ENCODE measurements at places on chromosomes 6 and 20.

- DNase-seq, result no peak
Measured at GRCh38 chr6:145508107-145508506, 227.2 kb downstream of the EPM2A start.

GRCh38 chr20:5095931-5096330 lies 23.8 kb downstream of the PCNA start:
- DNase-seq, result no peak

GRCh38 chr20:40524071-40524470 lies 165.0 kb downstream of the MAFB start:
- no peak for DNase-seq

DNA sequence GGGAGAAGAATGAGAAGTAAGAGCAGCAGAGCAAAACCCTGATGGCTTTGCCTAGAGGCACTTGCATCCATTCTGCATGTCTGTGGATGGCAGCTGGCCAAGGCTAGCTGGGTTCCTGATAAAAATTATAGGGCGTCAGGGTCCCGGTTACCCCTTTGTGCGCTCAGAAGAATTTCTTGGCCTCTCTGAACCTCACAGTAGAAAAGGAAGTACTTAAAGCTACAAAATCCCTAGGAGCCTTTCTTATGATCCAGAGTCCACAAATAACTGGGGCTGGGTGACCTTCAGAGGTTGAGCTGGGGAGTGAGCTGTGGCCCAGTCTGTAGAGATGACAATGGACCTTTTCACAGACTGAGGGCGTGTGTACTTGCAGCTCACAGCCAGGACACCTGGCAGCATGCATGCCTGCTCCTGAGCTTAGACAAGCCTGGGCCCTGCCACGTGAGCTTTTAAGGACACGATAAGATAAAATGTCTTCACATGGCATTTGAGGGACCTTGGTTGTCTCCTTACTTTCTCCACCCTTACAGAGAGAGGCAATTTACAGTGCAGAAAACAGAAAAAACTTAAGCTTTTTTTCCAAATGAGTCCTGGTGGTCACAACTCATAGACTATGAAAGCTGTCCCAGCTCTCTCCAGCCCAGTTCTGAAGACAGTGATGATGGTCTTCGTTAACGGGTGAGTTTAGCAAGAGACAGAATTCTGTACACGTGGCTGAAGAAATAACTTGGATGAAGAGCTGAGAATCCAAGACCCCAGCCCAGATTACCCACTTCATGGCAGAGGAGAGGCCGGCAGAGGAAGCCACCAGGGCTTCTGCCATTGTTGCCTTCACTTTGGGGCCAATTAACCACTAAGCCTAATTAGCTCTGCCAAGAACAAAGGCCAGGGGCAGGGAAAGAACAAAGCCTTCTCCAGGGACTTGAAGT lies 50.3 kb downstream of the FOXA2 start:
- no peak for DNase-seq

DNA sequence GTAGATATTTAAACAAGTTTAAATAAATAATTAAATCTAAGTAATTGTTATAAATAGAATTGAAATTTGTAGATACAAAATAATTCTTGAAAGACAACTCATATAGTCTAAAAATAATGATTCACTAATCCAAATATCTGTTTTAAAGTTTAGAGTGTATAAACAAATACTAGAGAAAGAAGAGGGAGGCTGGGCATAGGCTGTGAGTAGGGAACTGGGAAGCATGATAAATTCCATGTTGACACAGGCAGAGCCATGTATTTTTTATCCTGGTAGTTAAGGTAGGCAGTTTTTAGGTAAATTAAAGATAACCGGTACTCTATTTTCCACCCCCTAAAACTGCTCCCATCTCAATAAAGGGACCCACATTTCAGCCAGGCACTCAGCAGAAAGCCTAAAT lies 11.7 kb upstream of the RIN2 start:
- no peak for DNase-seq

- no peak for DNase-seq
Measured at GRCh38 chr6:32529697-32530430, at the start of gene HLA-DRB5. Gene HLA-DRB5, minus strand, starts transcription at chr6:32530287. Its CDS starts 63 bp downstream, at chr6:32530224.

- DNase-seq, result no peak
Measured at GRCh38 chr20:8667306-8667705, 401.6 kb upstream of the PLCB4 start.

- DNase-seq, result no peak
Measured at GRCh38 chr20:57625181-57625958, 5.1 kb upstream of the ZBP1 start.

GRCh38 chr6:5674721-5675120 lies 332.0 kb downstream of the NRN1 start:
- no peak for DNase-seq

GRCh38 chr6:69812746-69813427 lies 16.1 kb upstream of the LMBRD1 start:
- no peak for DNase-seq

DNA sequence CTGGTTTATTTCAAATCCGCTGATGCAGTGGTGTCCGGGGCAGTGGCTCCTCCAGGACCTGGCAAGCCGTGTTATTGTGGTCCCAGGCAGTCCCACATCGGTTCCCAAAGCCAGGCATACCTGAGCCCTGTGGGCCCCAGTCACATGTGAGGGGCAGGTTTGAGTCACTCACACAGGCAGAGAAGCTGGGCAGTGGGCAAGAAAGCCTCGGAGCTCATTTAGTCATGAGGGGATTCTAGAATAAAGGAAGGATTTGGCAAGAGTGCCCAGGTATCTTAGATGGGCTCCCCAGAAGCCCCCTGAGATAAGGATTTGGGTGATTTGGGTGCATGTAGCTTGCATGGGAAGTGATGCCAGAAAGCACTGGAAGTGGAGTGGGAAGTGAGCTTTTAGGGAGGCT lies 37.3 kb downstream of the SYNDIG1 start:
- DNase-seq, result no peak

- no peak for DNase-seq
Measured at GRCh38 chr20:44796311-44796710, 14.0 kb downstream of the RIMS4 start.

GRCh38 chr6:76057469-76057868 lies 15.0 kb downstream of the IMPG1 start:
- no peak for DNase-seq

- no peak for DNase-seq
Measured at GRCh38 chr6:1439349-1439748, 50.0 kb downstream of the FOXF2 start.

- no peak for DNase-seq
Measured at GRCh38 chr6:5537967-5538366, 276.7 kb downstream of the FARS2 start.

DNA sequence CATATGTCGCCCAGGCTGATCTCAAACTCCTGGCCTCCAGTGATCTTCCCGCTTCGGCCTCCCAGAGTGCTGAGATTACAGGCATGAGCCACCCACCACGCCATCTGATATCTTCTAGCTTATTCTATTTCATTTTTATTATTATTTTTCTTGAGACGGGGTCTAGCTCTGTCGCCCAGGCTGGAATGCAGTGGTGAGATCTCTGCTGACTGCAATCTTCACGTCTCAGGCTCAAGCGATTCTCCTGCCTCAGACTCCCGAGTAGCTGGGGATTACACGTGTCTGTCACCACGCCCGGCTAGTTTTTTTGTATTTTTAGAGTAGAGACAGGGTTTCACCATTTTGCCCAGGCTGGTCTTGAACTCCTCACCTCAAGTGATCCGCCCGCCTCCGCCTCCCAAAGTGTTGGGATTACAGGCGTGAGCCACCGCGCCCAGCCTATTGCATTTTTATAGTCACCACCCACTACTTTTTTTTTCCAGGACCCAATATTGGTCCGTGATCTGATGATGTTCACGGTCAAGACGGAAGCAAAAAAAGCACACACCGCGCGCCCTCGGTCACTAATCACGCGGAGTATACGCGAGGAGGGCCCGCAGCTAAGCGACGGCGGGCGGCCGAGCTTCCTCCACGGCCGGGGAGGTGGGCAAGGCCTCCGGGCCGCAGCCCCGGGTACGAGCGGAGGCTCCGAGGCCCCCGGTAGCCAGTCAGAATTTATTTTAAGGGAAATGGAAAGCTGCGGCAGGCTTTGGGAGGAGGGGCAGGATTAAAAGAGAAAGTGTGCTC lies 1.1 kb upstream of the LSM14B start:
- no peak for DNase-seq

- peak; percentile 57 for DNase-seq
Measured at GRCh38 chr6:139977887-139978332, 603.5 kb upstream of the CITED2 start.

- no peak for DNase-seq
Measured at GRCh38 chr6:110331816-110332215, 26.3 kb downstream of the METTL24 start.

- DNase-seq, result no peak
Measured at GRCh38 chr6:107767637-107768036, 56.5 kb downstream of the SCML4 start.

DNA sequence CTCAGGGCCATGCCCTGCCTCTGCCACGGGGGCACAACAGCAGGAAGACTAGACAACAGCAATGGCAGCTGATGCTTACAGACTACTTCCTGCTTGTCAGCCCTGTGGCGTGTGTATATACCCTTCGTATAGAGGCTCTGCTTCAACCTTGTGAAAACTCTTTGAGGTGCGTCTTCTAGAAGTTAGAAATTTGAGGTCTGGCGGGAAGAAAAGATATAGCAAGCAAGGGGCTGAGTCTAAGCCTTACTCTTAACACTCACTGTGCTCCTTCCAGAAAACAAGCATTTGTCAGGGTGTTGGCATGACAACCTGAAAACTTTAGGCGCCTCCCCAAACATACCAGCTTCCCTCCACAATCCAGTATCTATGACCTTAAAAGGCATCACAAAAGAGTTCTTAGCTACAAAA lies 33.3 kb downstream of the JPH2 start:
- no peak for DNase-seq

- no peak for DNase-seq
Measured at GRCh38 chr6:18245642-18246041, 18.7 kb downstream of the DEK start.

- no peak for DNase-seq
Measured at GRCh38 chr6:28720357-28721231, 194.9 kb downstream of the GPX5 start.

- DNase-seq, result no peak
Measured at GRCh38 chr20:13333036-13333435, 112.0 kb downstream of the ISM1 start.

DNA sequence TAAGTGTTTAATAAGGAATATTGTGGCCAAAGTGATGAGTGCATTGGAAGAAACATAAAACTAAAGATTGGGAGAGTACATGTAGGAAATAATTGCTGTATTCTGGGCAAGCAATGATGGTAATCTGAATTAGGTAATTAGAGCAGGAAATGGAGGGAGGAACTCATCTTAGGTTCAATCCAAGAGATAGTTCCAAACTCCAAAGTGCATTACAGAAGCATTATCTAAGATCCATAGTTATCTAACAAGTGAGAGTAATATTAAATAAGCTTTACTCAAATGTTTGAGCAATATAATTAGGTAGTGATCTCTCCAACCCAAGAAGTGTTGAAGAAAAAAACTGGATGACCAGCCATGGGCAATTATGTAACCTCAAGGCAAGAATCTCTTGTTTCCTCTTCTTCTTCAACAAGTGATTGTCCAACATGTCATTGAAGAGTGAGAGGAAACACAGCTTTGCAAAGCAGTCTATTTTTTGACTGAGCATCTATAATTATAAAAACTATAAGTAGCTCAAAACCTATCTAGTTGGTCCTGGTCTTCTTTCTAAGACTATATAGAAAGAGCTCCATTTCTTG lies 181.2 kb upstream of the TNFAIP3 start:
- no peak for DNase-seq

DNA sequence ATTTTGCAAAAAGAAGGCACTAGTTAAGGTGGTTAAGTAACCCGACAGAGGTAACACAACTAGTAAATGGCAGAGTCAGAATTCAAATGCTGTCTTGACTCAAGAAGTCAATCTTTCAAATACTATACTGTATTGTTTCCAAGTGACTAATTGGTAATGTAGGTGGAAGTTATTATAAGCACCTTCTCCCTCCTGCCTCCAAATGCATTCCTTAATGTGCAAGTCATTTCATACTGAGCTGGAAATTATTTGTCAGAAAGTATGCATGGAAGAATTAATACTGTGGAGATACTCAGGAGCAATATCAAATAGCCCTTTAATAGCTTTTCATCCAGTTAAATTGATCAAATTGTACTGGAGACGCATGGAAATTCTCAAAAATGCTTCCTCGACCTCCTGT lies 579.1 kb downstream of the DOK5 start:
- DNase-seq, result no peak

DNA sequence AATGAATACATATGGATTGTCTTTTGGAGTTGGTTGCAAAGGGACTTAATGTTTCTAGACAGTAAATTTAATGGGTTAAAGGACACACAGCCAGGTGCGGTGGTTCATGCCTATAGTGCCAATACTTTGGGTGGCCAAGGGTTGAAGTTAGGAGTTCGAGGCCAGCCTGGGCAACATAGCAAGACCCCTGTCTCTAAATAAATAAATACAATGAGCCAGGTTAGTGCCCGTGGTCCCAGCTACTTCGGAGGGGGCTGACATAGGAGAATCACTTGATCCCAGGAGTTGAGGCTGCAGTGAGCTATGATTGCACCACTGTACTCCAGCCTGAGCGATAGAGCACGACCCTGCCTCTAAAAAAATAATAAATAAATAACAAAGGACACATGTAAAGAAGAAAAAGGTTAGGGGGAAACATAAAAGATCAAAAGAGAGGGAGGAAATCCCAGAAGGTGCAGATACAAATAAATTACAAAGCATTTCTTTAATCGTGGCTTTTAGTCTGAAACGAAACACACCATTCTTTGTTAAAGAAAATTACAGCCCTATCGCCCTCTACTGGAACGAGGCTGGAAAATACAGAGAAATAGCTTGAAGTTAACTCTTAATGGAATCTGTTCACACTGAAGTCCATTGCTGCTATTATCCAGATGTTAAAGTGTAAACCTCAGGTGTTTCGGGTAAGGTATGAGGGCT lies 42.6 kb upstream of the SCML4 start:
- no peak for DNase-seq

DNA sequence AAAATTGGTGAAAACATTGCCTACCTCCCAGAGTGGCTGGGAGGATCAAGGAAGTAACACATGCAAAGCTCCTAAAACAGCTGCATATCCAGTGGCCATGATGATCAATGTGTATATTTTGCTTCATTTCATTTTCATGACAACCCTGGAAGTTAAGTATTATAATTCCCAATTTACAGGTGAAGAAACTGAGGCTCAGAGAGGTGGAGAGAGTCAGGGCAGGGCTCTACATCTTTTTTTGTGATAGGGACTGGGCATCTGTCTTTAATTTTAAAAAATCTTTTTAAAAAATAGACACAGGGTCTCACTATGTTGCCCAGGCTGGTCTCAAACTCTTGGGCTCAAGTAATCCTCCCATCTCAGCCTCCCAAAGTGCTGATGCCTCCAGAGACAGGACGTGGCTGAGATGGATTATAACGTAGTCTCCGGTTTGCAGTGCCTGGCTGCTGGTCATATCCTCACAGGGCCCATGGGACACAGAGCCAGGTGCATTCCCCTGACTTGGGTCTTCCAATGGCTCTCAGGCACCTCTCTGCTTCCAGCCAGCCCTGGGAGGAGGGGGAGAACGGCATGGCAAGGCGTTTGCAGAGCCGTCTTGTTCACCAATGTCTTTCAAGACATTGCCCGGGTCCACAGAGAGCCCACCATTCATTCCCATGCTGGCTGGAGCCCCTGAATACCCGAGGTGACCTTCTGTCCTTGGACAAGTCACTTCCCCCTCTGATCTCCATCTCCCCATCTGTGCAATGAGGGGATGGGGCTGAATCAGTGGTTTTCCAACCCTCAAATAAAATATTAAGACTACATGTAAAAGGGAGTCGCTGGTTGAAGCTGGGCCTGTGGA lies 38.3 kb downstream of the HNF4A start:
- DNase-seq, result no peak
